Thymus (tissue), 14 donors: ENCODE measurements at places on chromosomes 7 and 10.

- H3K27me3 ChIP-seq, result no peaks in the 10 kb centered on the region
- no peak overlapping the region for H3K4me3 ChIP-seq
- peaks cover 15% of the 10 kb centered on the region for H3K36me3 ChIP-seq
- H3K27ac ChIP-seq, result no peak overlapping the region
- DNase-seq, result no peak
These were observed 49.7 kb downstream of the BZW2 start for GRCh38 chr7:16695621-16696237.

GRCh38 chr7:155763691-155764437 is 48.4 kb downstream of the SHH start:
- peak; percentile 76 for DNase-seq
- H3K36me3 ChIP-seq, result peaks cover 59% of the 10 kb centered on the region
- H3K27me3 ChIP-seq, result no peaks in the 10 kb centered on the region
- peak overlapping the region; percentile 48 for H3K4me3 ChIP-seq
- H3K4me1 ChIP-seq, result peaks cover 46% of the 10 kb centered on the region

GRCh38 chr7:68994841-68995240 is 603.4 kb upstream of the AUTS2 start:
- H3K27me3 ChIP-seq, result no peaks in the 10 kb centered on the region
- H3K4me1 ChIP-seq, result no peaks in the 10 kb centered on the region
- no peak for DNase-seq
- no peak overlapping the region for H3K4me3 ChIP-seq
- H3K27ac ChIP-seq, result no peak overlapping the region
- no peaks in the 10 kb centered on the region for H3K36me3 ChIP-seq

GRCh38 chr7:112225006-112225405 is 18.5 kb downstream of the ZNF277 start:
- no peak overlapping the region for H3K27ac ChIP-seq
- no peaks in the 10 kb centered on the region for H3K36me3 ChIP-seq
- no peak overlapping the region for H3K4me3 ChIP-seq
- no peak for DNase-seq

DNA sequence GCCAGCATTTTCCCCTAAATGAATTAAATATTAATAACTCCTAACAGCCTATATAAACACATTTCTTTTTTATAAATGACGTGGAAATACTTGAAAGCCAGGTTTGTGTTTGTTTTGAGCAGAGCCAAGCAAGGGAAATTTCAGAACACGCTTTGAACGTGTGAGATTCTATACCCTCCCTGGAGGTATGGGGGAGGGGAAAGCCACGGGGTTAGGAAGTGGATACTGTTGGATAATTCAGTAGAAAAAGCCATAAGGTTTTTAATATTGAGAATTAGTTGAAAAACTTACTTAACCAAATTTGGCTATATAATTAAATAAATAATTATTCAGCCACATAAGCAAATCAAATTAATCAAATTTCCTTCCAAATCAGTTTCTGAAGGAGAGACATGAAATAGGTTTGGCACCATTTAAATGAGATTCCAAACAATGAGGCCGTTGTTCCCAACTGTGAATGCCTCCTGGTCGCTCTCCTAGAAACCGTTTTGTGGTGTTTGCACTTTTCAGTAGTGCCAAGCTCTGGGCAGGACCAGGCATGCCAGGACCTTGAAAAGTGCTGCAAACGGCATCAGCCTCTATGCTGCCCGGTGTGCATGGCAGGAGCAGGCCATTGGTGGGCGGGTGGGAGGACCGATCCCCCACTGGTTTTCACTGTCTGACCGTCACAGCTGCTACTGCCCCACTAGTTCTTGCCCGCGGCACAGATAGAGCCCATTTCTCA is 88.1 kb downstream of the SEPTIN14 start:
- H3K36me3 ChIP-seq, result no peaks in the 10 kb centered on the region
- no peak overlapping the region for H3K27ac ChIP-seq
- H3K27me3 ChIP-seq, result no peaks in the 10 kb centered on the region
- H3K4me3 ChIP-seq, result no peak overlapping the region
- H3K4me1 ChIP-seq, result no peaks in the 10 kb centered on the region

GRCh38 chr7:128264477-128264876 is 23.4 kb downstream of the LEP start:
- no peaks in the 10 kb centered on the region for H3K36me3 ChIP-seq
- H3K27me3 ChIP-seq, result no peaks in the 10 kb centered on the region
- DNase-seq, result no peak
- H3K4me1 ChIP-seq, result no peaks in the 10 kb centered on the region
- no peak overlapping the region for H3K4me3 ChIP-seq
- no peak overlapping the region for H3K27ac ChIP-seq
